Hematopoietic multipotent progenitor cell treated with erythropoietin and hydrocortisone succinate and interleukin-3 and kit ligand, for 4 days (in vitro differentiated cells): ENCODE measurements at places on chromosomes 7 and 10.

GRCh38 chr7:137664846-137665245 is 181.9 kb downstream of the DGKI start:
- DNase-seq = peak; percentile 11

DNA sequence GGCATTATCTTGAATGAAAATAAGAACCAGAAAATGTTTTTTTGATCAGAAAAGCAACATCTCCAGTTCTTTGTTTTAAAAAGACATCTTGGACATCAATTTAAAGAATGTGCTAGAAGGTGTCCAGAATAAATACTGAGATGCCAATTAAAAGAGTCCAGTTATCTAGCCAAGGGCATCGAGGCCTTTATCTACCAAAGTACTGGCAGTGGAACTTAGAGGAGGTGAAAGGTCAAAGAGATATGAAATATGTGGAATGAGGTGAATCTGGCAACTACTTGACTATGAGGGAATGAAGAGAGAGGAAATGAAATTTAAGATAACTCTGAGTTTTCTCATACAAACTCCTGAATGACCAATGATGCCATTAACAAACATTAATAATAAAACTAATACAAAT is 154.3 kb upstream of the GNAI1 start:
- DNase-seq = no peak

DNA sequence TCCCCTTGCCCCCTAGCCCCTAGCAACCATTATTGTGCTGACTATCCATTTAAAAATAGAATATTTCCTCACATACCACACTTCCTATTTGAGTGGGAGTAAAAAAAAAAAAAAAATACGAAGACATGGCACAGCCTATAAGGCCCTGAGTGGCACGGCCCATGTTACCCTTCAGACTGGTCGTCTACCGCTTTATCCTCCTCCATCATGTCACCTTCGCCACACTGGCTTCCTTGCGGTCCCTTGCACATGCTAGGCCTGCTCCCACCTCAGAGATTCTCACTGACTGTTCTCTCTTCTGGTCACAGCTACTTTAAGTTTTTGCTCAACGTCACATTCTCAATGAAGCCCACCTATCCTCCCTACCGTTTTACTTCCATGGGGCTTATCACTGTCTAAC is 130.3 kb downstream of the ATE1 start:
- no peak for DNase-seq

GRCh38 chr7:28373990-28374389 is 38.3 kb upstream of the CREB5 start:
- DNase-seq = no peak

- DNase-seq = no peak
These were observed 91.8 kb downstream of the BAMBI start for GRCh38 chr10:28769091-28769604.

GRCh38 chr10:77756319-77757232 is 119.0 kb upstream of the KCNMA1 start:
- peak; percentile 70 for DNase-seq

- DNase-seq = peak; percentile 86
These were observed 18.7 kb downstream of the AKR1C1 start for GRCh38 chr10:4981722-4982471.

DNA sequence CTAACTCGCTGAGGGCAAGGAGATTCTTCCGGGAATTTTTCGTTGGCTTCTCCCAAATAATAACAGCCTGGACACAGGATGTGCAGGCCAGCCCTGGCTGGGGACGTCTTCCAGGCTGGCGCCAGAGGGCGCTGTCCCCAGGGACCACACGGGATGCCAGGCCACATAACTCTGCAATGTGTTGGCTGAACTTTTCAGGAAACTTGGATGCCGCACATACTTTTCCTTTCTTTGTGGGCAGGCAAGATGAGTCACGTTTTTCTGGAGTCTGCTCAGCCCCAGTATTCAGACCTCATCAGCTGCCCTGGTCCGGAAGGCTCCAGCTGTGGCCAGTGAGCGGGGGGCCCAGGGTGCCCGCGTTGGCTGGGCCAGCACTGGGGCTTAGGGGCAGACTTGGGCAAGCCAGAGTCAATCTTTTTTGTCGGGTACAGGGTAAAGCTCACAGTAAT is 122.7 kb downstream of the PRKAG2 start:
- peak; percentile 44 for DNase-seq

- no peak for DNase-seq
These were observed 26.1 kb upstream of the ZNF365 start for GRCh38 chr10:62348029-62348428.

DNA sequence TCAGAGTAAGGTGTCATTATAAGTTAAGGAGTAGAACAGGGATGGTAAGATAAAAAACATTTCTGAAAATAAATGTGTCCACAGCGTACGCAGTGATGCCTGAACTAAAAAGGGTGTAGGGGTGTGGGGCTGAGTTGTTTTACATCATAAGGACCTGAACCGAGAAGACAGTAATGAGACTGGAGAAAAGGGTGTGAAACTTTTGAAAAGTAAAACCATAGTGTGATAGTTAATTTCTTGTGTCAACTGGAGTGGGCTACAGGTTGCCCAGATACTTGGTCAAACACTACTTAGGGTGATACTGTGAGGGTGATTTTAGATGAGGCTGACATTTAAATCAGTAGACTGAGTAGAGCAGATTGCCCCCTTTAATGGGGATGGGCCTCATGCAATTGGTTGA is 169.0 kb upstream of the PRPS1L1 start:
- no peak for DNase-seq

- DNase-seq = peak; percentile 89
These were observed 21.9 kb downstream of the PDCD4 start for GRCh38 chr10:110893559-110894179.

DNA sequence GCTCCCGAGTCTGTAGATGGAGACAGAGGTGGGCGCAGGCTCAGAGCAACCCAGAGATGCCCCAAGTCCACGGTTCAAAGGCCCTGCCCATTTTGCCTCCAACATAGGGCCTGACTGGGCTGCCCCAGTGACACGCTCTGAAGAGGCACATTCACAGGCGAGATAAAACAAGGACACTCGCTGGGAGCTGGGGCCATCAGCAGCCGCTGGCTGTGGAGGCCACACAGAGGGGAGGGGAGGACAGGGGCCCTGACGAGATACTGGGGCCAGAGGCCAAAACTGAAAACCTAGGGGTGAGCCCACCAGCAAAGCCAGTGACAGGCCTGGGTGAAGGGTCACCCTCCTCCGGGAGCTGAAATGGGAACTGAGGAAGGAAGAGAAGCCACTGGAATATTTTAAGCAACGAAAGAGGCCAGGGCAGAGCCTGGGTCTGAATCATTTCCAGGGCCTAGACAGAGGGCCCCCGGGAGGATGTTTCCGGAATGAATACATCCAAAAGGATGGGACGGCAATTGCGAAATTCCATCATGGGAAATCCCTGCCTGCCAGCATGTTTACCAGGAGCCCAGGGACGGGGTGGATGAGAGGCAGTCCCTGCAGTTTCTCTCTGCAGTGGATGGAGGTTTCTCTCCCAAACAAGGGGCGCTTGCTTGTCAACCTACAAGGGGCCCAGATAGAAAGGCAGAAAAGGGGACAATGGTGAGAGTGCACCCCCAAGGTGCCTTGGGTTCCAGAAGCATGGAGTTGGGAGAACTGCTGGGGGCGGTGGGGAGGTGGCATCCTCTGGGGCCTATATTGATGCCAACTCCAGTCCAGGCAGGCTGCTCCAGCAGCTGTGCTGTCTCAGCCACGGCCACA is 29.0 kb upstream of the HSPA12A start:
- DNase-seq = no peak

GRCh38 chr10:92629945-92630344 is 37.0 kb downstream of the KIF11 start:
- DNase-seq = no peak

- DNase-seq = peak; percentile 42
These were observed 13.8 kb downstream of the DAGLB start for GRCh38 chr7:6433784-6434615.

DNA sequence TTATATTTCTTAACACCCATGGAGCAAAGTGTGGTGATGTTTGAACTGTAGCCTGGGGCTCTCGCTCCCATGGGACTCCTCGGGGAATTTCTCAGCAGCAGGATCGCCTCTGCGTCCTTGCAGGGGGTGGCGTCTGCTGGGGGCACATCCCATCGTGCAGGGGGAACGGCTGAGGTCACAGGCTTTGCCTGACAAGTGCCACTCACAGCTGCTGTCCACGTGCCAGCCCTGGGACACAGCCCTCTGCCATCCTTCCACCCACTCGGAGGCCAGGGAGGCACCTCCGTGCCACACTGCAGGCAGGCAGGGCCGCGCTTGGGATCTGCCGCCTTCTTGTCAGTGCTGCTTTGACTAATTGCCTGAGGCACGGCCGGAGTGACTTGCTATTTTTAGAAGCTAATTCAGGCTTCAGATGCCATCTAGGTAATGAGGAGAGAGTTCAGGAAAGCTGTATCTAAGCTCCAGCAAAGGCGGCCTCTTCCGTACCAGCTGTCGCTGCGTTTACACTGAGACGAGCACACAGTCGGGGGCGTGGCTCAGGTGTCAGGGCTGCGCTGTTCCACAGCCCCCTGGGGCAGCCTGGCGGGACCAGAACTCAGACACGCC is 45.7 kb downstream of the PITRM1 start:
- DNase-seq = no peak

DNA sequence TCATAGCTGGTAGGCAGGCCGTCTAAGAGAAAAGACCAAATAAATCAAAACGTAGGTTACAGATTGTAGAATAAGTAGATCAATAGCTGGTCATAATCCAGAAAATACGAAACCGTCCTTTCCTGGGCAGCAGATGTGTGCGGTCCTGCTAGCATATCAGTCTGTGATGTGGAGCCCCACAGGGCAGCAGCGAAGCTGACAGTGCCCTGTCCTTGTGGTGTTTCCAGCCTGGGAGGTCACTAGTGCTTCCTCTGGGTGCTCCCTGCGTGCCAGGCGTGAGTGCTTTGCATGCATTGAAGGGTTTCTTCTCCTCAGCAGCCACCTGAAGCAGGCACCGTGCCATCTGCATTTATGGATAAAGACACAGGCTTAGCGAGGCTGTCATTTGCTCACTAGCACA is 41.7 kb downstream of the IL15RA start:
- no peak for DNase-seq

GRCh38 chr10:101273330-101273729 is 44.1 kb upstream of the LBX1 start:
- no peak for DNase-seq

DNA sequence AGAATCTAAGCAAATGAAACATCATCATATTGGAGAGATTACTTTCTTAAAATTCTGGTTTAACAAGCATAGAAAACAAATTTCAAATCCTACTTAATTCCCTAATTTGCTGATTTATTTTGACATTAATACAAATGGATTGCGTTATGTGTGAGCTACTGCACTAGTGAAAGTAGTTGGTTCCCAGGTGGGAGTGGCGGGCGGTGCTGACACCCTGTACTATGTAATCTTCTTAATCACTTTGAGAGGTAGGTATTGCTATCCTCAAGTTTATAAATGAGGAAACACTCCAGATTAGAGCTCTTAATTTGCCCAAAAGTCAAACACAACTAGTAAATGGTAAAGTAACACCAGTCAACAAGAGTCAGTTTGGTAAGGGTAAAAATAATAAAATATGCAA is 131.1 kb downstream of the ELAPOR2 start:
- DNase-seq = no peak

DNA sequence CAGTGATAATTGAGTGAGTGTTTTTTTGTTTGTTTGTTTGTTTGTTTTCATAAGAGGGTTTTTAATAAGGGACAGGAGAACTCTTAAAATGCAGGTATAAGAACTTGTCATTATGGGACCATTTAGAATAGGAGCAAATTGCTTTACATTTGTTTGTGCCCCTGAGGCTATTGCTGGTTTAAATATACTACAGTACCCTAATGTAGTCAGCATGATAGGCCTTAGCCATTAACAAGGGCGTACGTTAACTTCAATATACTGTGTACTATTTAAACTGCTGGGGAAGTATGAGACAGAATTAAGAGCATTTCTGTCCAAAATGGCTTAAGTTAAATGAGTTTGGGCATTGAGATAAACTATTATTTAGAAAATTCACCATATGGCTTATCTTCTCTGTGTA is 26.2 kb downstream of the PRKAR2B start:
- no peak for DNase-seq

DNA sequence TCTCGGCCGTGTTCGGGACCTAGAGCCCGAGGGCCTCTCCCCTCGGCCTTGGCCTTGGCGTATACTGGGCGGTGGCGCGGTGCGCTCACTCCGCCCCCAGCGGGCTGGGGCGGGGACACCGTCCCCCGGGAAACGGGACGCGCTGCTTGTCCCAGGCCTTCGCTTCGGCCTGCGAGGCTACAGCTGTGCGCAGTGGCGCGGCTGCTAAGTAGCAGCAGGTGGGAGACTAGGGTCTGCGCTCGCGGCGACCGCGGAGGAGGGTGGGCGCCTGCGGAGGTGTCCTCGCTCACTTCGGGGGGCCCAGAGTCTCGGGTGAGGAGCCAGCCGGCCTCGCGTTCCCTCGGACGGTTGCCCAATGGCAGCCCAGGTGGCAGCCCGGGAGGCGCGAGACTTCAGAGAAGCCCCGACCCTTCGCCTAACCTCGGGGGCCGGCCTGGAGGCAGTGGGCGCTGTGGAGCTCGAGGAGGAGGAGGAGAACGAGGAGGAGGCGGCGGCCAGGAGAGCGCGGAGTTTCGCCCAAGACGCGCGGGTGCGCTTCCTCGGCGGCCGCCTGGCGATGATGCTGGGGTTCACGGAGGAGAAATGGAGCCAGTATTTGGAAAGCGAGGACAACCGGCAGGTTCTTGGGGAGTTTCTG is at the start of gene DNAH11:
Gene DNAH11, plus strand, starts transcription at position 149 of the 637 bp plus-strand sequence. Its CDS starts 207 bp downstream, at position 356.
- DNase-seq = peak; percentile 74

- no peak for DNase-seq
These were observed 366.5 kb upstream of the KLF6 start for GRCh38 chr10:4151466-4151865.

- peak; percentile 72 for DNase-seq
These were observed 27.5 kb downstream of the DLG5 start for GRCh38 chr10:77899080-77899477.

DNA sequence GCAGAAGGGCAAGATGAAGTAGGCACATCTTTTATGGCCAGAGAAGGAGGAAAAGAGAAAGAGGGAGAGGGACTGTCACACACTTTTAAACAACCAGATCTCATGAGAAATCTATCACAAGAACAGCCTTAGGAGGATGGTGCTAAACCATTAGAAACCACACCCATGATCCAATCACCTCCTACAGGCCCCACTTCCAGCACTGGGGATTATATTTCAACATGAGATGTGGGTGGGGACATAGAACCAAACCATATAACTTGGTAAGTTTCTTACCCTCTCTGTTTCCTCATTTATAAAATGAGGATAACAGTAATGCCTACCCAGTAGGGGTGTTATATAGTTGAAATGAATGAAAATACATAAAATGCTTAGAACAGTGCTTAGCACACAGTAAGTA is 66.0 kb downstream of the CHCHD3 start:
- peak; percentile 25 for DNase-seq

- peak; percentile 13 for DNase-seq
These were observed at the start of gene TMEM225B for GRCh38 chr7:99597762-99598501. Gene TMEM225B (plus strand): TSS chr7:99598267. CDS start chr7:99604389, 6,122 bp downstream.

GRCh38 chr7:149353739-149354504 is 91.9 kb downstream of the ZNF783 start:
- no peak for DNase-seq

- no peak for DNase-seq
These were observed 111.1 kb upstream of the PDLIM1 start for GRCh38 chr10:95401704-95402469.

GRCh38 chr7:295155-296154 is 5.5 kb downstream of the FOXL3 start:
- no peak for DNase-seq

- DNase-seq = no peak
These were observed 30.1 kb downstream of the SGPL1 start for GRCh38 chr10:70845816-70846215.

- DNase-seq = peak; percentile 90
These were observed 89.1 kb upstream of the SP4 start for GRCh38 chr7:21338728-21339164.
